ENCODE measurements at places on chromosomes 5 and 9.

DNA sequence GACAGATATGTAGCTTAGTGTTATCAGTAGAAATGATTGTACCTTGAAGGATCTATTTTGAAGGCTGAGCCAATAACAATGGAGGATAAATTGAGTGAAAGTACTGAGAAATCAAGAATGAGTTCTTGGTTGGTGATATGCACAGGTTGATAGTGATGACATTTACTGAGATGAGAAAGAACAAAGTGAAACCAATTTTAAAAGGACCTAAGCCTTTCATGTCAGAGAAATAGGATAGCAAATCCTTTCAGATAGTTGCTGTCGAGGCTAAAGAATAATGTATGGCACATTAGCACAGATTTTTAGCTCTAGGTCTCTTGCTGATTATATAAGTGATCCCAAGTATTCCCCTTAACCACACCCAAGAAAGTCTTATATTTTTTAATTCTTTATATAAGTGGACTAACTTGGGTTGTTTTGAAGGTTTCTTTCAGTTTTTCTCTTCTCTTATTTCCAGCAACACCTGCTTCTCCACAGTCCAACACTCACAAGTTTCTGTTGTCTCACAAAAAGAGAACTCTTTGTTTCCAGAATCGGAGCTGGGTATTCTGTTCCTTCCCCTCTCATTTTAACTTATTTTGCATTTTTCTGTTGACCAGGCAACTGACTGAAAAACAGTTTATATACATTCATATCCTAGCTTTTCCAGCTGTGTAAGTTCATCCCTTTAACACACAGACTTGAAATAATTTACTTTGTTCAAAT is 286.9 kb upstream of the ATP10B start:
- DNase-seq, result no peak

DNA sequence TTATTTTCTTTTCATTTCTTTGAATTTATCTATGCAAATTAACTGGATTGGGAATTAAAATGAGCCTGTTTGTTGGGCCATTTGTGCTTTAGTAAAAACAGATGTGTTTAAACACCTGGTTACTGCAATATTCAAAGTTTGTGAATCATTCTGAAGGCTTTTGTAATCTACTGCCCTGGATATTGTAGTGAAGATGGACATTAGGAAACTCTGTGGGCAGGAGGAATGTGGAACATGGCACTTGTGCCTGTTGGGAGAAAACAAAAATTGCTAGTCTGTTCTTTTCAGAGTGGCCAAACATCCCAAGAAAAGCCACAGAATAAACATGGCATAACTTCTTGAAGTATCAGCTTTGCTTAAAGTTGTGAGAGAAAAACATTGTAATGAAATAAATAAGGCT is 40.8 kb downstream of the CHSY3 start:
- DNase-seq, result no peak

DNA sequence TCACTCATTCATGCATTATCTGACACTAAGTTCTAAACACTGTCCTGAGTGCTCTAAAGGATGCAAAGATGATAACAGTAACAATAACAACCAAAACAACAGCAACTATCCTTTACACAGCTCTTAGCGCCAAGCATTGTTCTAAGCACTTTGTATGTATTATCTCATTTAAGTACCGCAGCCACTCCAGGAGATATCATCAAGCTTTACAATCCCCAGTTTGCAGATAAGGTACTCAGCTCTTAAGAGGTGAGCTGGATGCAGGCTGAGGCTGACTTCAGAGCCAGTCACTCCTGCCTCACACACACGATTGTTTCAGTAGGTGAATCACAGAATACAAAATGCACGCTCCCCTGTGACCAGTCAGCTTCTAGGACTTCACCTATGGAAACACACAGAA is 141.8 kb downstream of the PAX5 start:
- no peak for DNase-seq

DNA sequence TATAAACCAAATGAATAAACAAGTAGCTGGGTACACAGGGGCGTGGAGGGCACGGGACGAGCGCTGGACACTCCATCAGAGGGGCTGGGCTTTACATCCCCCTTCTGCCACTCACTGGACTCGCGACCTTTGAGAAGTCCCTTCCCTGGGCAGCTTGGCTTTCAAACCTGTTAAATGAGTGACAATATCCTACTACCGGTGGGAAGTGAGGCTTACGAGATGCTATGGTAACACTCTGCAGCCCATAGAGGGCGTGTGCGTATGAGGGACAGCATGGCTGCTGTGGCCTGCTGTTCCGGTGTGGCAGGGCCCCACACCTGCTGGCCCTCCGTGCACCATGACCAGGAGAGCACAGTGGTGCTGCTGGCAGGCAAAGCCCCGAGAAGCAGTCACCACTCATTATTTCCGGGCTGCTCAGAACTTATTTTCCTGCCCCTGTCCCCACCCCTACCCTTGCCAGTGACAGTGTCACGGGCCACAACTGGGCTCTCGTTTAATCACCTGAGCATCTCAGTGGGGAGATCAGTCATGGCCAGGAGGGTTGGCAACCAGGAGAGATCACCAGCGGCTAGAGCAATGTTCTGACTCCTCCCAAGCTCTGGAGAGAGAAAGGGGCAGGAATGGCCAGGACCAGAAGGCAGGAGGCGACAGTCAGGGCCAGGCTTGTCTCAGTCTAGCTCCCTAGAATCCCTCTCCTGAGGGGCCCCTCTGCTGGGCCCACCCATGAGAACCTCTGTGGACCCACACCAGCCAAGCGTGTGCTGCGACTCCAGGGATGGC is 10.5 kb downstream of the CLTB start:
- DNase-seq, result no peak

GRCh38 chr5:65185468-65185867 is 296.3 kb downstream of the ADAMTS6 start:
- no peak for DNase-seq

DNA sequence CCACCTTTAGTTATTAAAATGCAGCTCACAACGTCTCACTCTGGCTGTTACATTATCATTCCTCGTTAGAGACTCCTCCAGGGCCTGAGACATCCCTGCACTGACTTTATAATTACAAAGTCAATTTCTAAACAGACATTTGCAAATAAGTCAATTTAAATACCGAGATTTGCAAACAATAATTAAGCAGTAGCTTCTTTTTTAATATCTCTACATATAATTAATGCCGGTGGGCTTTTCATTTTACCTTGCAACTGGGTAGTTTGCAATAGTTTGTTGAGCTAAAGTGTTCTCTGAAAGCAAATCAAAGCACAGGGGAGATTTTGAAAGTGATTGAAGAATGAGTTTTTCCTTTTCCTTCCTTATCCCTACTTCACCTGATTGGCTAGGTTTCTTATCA is 154.4 kb downstream of the TLR4 start:
- no peak for DNase-seq

GRCh38 chr5:73823508-73823925 is 197.5 kb downstream of the ARHGEF28 start:
- DNase-seq, result no peak

- DNase-seq, result peak; percentile 37
These were observed 502 bp upstream of the CERCAM start for GRCh38 chr9:128420060-128420650.

DNA sequence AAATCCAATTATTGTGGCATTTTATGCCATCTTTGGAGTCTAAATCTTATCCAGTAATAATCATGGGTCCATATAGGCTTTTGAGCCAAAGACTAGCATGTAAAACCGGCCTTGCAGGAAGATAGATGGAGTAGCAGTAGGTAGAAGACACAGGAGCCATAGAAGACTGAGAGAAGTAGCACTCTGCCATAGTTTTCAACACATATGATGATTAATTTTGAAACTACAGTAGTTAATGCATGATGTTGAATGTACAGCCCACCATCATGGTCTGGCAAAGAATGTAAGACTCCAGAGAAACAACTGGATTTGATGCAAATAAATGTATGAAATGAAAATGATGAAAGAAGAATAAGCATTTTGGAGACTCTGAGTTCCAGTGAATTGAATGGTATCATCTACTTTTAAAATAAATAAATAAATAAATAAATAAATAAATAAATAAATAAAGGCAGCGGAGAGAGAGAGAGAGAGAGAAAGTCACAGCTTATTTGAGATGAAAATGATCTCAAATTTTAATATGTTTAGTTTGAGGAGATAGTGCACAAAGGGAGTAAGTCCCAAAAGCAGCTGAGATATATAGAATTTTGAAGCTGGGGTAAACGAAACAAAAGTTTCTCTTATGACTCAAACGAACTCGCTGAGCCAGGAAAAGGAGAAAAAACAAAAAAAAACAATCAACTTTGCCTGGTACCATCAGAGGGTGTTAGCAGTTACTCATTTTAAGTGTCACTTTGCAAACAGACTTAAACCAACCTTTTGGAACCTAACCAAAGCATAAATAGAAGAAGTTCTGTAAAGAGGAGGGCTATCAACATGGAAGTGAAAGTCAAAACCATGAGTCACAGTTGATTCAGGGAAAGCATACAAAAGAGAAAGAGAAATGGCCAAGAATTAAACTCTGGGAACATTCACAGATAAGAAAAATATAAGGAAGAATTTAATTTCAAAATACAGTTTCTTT is 388.7 kb downstream of the CETN3 start:
- DNase-seq, result no peak

- no peak for DNase-seq
These were observed 188.6 kb upstream of the ZNF608 start for GRCh38 chr5:124935065-124935464.

DNA sequence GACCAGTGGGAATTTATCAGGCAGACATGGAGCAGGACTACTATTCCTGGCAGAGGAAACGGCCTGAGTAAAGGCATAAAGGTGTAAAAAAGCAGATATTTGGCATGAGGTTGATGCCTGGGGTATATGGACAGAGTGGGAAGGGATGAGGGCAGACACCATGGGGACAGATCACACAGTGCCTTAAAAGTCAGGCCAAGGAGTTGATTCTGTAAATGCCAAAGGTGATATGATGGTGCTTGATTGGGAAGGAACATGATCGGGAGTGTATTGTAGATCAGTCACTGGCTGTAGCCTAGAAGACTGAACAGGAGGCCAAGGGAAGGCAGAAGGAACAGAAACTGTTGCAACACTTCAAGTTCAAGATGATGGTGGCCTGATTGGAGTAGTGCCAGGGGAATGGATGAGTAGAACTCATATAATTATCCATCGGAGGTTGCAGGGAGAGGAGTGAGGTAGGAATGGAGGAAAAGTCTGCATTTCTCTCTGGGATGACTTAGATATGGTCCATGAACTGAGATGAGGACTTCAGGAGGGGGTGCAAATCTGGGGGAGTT is 594.3 kb upstream of the KLF4 start:
- no peak for DNase-seq

GRCh38 chr5:139193928-139194327 is 4.2 kb downstream of the SIL1 start:
- no peak for DNase-seq

DNA sequence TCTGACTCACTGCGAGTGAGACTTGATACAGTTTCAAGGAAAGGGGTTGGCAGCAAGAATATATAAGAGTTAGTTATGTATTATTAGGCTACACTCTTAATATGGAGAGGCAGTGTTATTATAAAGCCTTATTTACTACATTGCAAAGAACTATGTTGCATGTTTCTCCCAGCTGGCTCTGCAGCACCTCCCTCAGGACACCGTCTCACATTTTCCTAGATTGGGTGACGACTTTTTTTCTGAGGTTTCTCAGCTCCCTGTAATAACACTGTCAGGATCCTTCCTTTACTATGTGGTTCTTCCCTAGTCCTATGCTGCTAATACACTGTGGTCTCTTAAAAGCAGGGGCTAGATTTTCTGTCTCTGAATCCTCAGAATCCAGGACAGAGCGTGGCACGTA is 153.7 kb downstream of the INSYN2B start:
- DNase-seq, result no peak

GRCh38 chr9:120534266-120534665 is 45.7 kb downstream of the CDK5RAP2 start:
- no peak for DNase-seq

- no peak for DNase-seq
These were observed 471.5 kb downstream of the ZNF608 start for GRCh38 chr5:124274949-124275348.

DNA sequence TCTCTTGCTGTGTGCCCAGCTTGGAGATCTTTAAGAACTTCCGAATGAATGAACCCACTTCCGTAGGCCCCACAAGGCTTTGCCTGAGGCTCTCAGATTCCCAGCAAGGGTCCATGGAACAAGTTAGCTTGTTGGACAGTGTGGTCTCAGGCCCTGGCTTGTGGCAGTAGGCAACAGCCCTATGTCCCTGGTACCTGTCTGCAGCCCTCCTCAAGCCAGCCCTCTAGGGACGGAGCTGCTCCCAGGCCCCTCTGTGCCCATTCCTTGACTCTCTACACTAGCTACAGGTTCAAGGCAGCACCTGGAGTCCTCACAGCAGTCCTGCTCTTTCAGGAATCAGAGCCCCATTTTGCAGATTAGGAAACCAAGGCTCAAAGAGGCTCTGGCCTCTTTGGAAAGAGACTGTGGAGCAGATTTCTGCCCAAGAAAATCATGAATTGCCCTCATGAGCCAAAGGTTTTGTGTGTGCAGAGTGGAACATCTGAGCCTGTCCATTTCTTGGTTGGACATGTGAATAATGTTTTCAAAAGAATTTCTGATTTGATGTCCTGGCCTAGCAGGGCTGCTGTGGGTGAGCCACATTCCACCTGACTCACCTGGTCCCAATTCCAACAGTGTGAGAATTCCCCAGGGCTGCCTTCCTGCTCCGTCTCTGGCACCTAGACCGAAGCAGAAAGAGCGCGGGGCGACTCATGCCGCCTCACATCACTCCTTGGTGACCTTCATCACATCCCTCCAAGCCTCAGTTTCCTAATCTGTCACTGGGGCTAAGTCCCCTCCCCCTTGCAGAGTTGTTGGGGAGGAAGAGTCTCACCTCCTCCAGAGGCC is 131.7 kb downstream of the BARX1 start:
- DNase-seq, result no peak

- no peak for DNase-seq
These were observed 130.9 kb downstream of the DOCK2 start for GRCh38 chr5:169767938-169768337.

DNA sequence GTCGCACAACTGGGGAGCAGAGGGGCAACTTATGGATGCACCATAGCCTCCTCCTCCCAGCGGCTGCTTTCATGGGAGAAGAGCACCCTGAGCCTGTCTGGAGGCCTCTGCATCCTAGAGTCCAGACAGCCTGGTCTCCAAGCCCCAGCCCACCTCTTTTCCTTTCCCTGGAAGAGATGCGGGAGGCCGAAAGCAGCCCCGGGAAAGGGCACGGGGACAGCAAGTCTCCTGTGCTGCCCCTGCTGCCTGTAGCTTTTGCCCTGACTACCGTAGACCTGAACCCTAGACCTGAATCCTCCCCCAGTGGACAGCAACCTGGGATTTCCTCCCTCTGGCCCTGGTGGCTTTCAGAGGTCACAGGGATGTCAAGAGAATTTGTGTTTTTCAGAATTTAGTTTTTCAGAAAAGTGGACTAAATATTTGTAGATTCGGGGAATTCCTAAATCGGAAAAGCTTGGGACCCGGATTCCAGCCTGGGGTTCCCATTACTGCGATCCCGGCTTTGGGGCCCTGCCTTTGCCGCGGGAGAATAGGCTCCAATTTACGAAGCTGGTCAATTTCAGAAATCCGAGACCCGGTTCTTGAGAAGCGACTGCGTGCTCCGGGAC is 4.3 kb upstream of the PITX1 start:
- no peak for DNase-seq

DNA sequence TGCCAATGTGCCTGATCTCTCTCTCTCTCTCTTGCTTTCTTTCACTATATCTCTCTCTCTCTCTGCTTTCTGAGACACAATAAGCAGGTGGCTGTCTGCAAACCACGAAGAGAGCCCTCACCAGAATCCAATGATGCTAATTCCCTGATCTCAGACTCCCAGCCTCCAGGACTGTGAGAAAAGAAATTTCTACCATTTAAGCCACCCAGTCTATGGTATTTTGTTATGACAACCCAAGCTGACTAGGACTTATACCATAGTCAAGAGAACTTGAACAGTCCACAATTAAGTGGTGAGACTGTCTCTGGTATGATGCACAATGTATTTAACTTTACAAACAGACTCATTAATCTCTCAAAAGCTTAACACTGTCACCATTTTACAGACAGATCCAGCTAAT is 67.0 kb downstream of the NFIB start:
- no peak for DNase-seq

Data from C1 segment of cervical spinal cord (tissue), 14 donors.